ENCODE measurements at places on chromosomes 3 and 15.

DNA sequence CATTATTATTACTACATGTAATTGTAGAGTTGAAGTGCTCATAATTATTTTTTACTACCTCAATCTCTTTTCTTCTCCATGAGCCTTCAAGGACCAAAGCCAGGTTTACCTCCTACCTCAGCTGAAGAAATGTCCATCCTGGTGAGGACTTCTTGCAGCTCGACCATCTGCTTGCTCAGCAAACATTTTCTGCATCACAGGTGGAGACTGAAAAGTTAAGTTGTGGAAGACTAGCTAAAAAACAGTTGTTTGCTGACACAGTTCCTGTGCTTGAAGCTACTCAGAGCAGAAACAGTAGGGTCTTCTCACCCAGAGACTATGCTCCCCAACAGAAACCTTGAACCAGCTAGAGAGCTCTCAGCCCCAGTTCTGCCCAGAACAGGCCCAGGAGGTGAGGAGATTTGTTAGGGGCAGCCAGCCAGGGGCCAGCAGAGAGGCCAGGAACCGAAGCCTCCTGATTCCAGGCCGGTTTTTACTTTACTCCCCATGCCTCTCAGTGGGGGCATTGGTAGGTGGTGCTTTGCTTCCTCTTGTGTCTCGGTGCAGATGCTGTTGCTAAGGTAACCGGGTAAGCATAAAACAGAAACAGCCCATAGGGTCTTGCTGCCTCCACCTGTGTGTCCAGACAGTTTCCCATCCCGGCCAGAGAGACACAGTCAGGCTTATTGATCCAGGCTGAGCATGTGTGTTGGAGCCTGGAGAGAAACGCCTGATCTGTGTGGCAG, 54.9 kb downstream of the CCNL1 start:
- H3K27me3 ChIP-seq, result no peaks in the 10 kb centered on the region
- H3K27ac ChIP-seq, result peak overlapping the region; percentile 68
- no peaks in the 10 kb centered on the region for H3K36me3 ChIP-seq
- H3K4me1 ChIP-seq, result peaks cover 48% of the 10 kb centered on the region

DNA sequence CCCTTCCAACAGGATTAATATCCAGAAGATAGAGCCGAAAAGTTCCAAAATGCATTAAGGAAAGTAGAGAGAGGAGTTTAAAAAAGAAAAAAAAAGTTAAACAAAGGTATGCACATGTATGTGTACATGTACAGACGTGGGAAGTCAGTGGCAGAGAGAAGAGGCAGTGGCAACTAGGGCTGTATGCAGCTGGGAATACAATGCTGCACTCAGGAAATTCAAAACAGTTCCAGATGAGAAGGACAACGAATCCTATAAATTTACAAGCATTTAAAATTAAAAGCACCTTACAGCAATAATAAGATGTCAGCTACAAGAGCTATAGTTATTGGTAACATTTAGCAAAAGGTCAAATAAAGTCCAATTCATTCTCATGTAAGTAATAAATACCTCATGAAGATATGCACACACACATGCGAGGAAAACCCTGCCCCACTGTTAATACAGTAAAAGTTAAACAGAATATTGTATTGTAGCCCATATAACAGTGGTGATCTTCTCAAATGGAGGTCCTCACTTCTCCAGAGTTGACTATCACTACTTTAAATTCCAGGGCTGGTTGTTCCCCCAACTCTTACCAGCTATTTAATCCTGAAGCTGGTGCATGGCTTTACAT, 18.2 kb downstream of the MRPL3 start:
- peaks cover 38% of the 10 kb centered on the region for H3K36me3 ChIP-seq
- H3K4me1 ChIP-seq, result no peaks in the 10 kb centered on the region
- no peak overlapping the region for H3K4me3 ChIP-seq
- no peak for DNase-seq

DNA sequence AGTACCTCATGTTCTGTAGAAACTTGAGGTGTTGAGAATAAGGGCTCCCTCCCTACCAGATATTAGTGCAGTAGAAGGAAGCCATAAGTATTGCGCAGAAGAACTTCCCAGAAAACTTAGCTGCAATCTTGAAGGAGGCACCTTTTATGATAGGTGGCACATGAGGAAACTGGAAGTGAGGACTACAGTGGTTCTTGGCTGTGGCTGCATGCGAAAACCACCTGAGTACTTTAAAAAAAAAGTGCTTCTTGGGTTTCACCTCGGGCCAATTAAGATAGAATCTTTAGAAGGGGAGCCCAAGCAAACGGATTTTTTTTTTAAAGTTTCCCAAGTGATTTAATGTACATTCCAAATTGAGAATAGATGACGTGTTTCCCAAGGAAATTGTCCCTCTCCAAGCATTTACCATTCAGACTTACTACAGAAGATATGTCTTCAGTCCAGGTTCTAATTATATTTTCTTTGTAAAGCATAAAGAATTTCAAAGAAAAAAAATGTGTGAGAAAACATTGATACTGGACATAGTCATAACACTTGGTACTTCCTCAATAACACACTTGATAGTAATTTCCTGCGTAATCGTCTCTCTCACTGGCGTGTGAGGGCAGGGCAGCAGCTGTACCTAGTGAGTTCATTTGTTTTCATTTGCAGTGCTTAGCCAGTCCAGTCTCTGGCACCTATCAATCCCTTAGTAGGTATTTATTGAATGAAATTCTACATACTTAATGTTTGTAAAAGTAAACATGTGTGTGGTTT, 12.3 kb upstream of the NR1I2 start:
- no peaks in the 10 kb centered on the region for H3K4me1 ChIP-seq
- no peak for DNase-seq
- no peak overlapping the region for H3K27ac ChIP-seq
- no peak overlapping the region for H3K4me3 ChIP-seq
- H3K27me3 ChIP-seq, result no peaks in the 10 kb centered on the region

GRCh38 chr15:85335193-85335942, 45.0 kb upstream of the AKAP13 start:
- no peak overlapping the region for H3K27ac ChIP-seq
- H3K4me1 ChIP-seq, result peaks cover 32% of the 10 kb centered on the region
- no peak overlapping the region for H3K4me3 ChIP-seq
- H3K27me3 ChIP-seq, result no peaks in the 10 kb centered on the region

DNA sequence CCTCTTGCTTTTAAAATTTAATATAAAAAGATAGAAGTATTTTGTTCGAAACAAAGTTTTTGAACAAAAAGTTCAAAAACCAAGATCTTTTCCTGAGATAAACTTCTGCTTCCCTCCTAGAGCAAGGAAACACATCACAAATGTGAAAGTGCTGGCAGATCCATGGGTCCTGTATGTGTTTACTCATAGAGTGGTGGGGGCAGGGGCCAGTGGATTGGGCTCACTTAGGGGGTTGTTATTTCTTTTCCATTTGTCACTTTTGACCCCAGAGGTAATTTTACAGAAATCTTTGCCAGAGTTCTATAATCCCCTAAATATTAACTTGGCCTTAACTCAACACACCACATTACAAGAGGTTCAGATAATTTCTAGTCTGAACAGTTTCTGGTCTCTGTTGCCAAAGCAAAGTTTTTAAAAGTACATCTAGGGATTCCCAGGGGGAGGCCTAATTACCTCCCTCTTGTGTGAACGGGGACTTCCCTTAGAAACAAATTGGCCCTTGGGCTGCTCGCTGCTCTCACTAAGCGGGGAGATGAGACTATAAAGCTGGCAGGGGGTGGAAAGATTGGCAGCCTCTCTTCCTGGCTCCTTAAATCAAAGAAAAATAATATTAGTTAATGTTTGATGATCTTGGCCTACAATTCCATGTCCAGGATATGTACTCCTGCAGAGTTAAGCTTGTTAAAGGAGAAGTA, 66.8 kb upstream of the PTX3 start:
- H3K36me3 ChIP-seq, result no peaks in the 10 kb centered on the region
- no peak for DNase-seq
- H3K27me3 ChIP-seq, result no peaks in the 10 kb centered on the region
- no peak overlapping the region for H3K4me3 ChIP-seq

GRCh38 chr3:126199256-126199655, 18.9 kb upstream of the ALDH1L1 start:
- no peak overlapping the region for H3K4me3 ChIP-seq
- H3K27me3 ChIP-seq, result no peaks in the 10 kb centered on the region
- DNase-seq, result no peak
- H3K36me3 ChIP-seq, result no peaks in the 10 kb centered on the region

- H3K36me3 ChIP-seq, result no peaks in the 10 kb centered on the region
- no peaks in the 10 kb centered on the region for H3K27me3 ChIP-seq
- H3K4me3 ChIP-seq, result no peak overlapping the region
- H3K27ac ChIP-seq, result peak overlapping the region; percentile 7
Observed at GRCh38 chr15:73937726-73938125, 11.5 kb downstream of the LOXL1 start.

GRCh38 chr3:31743331-31744089, 210.8 kb downstream of the STT3B start:
- H3K27ac ChIP-seq, result no peak overlapping the region
- H3K4me3 ChIP-seq, result no peak overlapping the region
- no peaks in the 10 kb centered on the region for H3K27me3 ChIP-seq
- no peaks in the 10 kb centered on the region for H3K36me3 ChIP-seq

- no peak overlapping the region for H3K27ac ChIP-seq
- H3K4me3 ChIP-seq, result no peak overlapping the region
- no peaks in the 10 kb centered on the region for H3K36me3 ChIP-seq
Observed at GRCh38 chr3:139617672-139618268, 60.0 kb downstream of the NMNAT3 start.

- no peaks in the 10 kb centered on the region for H3K36me3 ChIP-seq
- H3K4me1 ChIP-seq, result no peaks in the 10 kb centered on the region
- peaks cover 4% of the 10 kb centered on the region for H3K27me3 ChIP-seq
- no peak overlapping the region for H3K4me3 ChIP-seq
Observed at GRCh38 chr3:9549600-9549999, 4.0 kb downstream of the LHFPL4 start.

- no peaks in the 10 kb centered on the region for H3K36me3 ChIP-seq
- no peak for DNase-seq
- H3K27me3 ChIP-seq, result no peaks in the 10 kb centered on the region
- no peak overlapping the region for H3K4me3 ChIP-seq
- peaks cover 5% of the 10 kb centered on the region for H3K4me1 ChIP-seq
- H3K27ac ChIP-seq, result no peak overlapping the region
Observed at GRCh38 chr15:80934761-80935221, 54.8 kb downstream of the MESD start.

DNA sequence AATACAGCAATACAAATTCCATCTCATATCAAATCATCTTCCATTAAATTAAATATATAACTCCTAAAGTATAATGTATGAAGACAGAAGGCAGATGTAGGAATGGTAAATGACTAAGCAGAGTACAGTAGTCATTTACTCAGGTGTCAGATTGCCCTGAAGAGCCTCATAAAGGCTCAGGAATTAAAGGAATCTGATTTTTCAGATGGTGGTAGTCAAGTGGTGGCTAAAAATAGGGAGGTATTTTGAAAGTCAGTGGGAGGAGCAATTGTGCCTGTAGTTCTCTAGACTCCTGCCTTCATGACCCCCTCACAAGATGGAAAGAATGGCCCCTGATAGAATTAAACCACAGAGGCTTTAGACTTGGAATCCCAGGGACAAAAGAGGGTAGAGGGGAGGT, 142.7 kb upstream of the SYNPR start:
- no peak overlapping the region for H3K4me3 ChIP-seq
- H3K4me1 ChIP-seq, result no peaks in the 10 kb centered on the region
- DNase-seq, result no peak
- no peak overlapping the region for H3K27ac ChIP-seq
- no peaks in the 10 kb centered on the region for H3K36me3 ChIP-seq

DNA sequence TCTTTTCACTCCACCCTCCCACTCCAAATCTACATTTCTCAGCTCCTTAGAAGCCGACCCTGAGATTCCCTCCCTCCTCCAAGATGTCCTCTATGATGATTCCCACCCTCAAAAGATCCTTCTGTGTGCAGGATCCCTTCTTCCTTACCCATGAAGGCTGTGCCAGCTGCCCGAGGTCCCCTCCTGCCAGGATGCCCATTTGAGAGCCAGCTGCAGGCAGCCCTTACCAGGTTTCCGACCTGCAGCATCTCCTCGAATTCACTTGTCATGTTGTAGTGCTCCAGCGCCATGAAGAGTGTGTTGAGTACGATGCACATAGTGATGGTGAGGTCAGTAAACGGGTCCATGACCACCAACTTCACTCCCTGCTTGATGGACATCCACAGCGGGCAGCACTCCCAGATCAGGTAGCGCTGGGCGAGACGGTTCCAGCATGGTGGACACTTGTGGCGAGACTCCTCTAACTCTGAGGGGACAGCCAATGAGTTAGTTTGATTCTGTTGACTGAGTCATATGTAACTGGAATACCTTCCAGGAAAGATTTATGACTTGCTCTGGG, 51.9 kb downstream of the SCN5A start:
- no peaks in the 10 kb centered on the region for H3K4me1 ChIP-seq
- no peak for DNase-seq
- no peak overlapping the region for H3K27ac ChIP-seq
- H3K27me3 ChIP-seq, result no peaks in the 10 kb centered on the region

GRCh38 chr3:126760541-126760940, 56.5 kb downstream of the CHCHD6 start:
- no peaks in the 10 kb centered on the region for H3K4me1 ChIP-seq
- no peaks in the 10 kb centered on the region for H3K27me3 ChIP-seq
- no peak overlapping the region for H3K27ac ChIP-seq
- DNase-seq, result peak; percentile 8
- no peaks in the 10 kb centered on the region for H3K36me3 ChIP-seq

GRCh38 chr3:42652611-42653302, 740 bp upstream of the ZBTB47 start:
- peak overlapping the region; percentile 96 for H3K27ac ChIP-seq
- peak overlapping the region; percentile 71 for H3K4me3 ChIP-seq
- no peaks in the 10 kb centered on the region for H3K27me3 ChIP-seq
- no peaks in the 10 kb centered on the region for H3K36me3 ChIP-seq
- H3K4me1 ChIP-seq, result peaks cover 68% of the 10 kb centered on the region
- no peak for DNase-seq

DNA sequence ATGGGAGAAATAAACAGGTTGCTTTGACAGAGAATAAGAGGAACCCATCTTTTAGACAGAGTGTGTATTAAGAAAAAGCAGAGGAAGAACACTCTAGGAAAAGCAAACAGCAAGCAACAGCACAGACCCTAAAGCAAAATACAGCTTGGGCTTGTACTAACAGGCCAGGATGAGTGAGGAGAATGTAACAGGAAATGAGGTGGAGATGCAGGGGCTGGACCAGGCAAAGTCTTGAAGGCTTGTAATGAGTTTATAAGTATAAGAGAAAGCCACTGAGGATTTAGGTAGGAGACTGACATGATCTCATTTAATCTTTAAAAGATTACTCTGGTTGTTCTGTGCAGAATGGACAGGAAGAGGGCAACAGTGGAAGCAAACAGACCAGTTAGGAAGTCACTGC, 4.9 kb downstream of the UBR1 start:
- H3K27ac ChIP-seq, result no peak overlapping the region
- H3K4me1 ChIP-seq, result peaks cover 32% of the 10 kb centered on the region
- no peak for DNase-seq
- H3K27me3 ChIP-seq, result no peaks in the 10 kb centered on the region

- no peak overlapping the region for H3K27ac ChIP-seq
- no peak for DNase-seq
- H3K4me3 ChIP-seq, result no peak overlapping the region
Observed at GRCh38 chr3:197482001-197482400, 73.8 kb downstream of the BDH1 start.

DNA sequence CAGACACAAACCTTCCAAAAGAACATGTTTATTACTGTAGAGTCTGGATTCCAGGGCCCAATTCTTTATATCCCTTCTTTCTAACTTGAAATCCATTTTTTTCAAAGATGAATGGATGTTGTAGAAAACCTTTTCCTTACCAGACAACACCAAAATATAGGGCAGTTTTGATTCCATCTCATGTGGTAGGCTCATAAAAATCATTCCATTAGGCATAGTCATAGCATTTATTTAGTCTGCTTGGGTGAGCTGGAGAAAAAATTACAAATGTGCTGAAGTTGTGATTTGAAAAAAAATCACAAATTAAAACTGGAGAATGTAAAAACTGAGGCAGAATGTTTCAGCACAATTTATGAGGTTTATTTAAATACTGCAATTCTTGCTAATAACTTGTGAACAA, 199.3 kb upstream of the TBC1D5 start:
- H3K4me3 ChIP-seq, result no peak overlapping the region
- H3K4me1 ChIP-seq, result no peaks in the 10 kb centered on the region
- no peaks in the 10 kb centered on the region for H3K27me3 ChIP-seq

Data from vagina (tissue), 2 donors.